Activated CD4-positive, alpha-beta T cell treated with anti-CD3 and anti-CD28 coated beads, Interleukin-2, amount 50 U/mL, for 1 hour (primary cell): ENCODE measurements at places on chromosomes 6 and 20.

GRCh38 chr6:159110013-159110412 is 59.2 kb upstream of the FNDC1 start:
- DNase-seq = no peak

DNA sequence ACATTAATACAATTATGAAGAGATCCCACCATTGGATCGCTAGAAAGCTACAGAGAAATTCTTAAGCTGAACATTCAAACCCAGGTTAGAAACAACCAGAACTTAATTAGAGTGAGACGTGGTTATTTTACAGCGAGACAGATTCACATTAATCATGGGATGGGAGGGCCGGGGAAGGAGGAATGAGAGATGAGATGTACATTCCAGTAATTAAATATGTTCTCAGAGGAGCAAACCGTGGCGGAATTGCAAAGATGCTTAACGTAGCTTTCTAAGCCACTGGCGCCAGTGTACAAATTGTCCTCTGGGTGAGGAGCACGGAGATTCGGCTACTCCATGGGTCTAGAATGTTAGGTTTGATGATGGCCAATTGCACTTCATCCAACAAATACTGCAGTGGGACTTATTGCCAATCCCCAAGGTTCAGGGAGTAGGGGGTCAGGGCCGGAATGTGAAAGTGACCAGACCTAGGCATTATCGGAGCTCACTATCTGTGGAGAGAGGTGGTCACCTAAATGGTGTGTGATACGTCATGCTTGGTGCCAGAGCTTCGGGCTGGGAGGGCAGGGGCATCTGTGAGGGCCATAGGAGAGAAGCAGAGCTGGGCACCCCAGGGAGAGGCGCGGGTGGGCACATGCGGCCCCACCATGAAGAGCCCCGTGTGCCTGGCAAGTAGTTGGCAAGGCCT is 114.7 kb downstream of the EDN3 start:
- no peak for DNase-seq

- no peak for DNase-seq
Observed at GRCh38 chr6:63690221-63690620, 54.6 kb downstream of the PHF3 start.

GRCh38 chr6:164911873-164912580 is 397.4 kb downstream of the C6orf118 start:
- DNase-seq = no peak

GRCh38 chr20:711576-711975 is 36.0 kb upstream of the SCRT2 start:
- no peak for DNase-seq

DNA sequence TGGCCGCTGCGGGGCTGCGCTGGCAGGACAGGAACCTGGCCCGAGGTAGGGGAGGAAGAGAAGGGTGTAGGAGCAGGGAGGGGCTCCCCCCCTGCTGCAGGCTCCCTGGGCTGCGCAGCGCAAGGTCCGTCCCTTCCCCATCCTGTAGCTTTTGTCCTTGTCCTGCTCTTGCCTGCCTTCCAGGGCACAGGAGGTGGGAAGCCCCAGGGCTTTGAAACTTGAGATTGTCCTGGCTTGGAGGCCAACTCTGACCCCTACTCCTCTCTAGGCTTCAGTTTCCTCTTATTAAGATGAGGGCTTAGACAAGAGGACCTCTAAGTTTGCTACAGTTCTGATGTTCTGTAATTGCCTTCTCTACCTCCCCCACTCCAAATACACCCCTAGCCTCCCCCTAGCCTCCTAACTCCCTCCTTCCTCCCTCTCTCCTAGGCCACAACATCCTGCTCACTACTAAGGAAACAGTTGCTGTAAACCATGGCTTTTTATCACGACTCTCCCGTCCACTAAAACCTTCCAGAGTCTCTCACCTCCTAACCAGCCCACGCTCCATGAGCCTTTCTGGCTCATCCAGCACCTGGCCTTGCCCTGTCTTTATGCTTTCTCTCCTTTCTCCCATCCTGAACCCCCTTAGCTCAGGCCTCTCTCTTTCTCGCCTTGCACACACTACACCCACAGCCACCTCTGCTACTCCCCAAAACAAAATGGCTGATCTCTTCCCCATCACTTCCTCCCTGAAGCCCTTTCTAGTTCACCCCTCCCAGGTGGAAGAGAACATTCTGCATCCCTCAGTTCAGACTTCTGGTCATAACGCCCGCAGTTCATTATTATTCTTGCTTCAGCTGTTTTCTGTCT is 10.2 kb downstream of the UNC5CL start:
- no peak for DNase-seq

DNA sequence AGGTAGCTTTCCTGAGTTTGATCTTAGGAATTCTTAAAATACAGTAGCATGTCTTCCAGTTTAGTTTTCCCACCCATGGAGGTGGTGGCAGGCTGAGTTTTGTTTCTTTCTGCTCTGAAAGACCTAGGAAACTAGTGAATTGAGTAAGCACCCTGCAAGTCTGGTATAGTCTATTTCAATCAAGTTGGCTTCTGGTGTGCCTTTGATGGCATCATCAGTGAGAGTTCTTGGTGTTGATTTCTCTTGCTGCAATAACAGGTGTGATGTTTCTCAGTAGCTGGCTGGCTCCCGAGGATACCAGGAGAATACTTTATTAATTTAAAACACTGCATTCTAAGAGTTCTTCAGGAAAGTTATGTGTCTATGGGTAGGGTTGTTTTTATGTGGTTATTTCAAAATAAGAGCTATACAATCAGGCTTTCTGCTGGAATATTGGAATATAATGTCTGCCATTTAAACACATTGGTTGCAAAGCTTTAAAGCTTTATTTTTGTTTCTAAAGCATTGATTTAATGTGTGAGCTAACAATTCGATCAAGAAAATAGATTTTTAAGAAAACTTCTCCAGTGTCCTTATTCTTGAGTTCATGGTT is 19.0 kb downstream of the VAPB start:
- DNase-seq = no peak

DNA sequence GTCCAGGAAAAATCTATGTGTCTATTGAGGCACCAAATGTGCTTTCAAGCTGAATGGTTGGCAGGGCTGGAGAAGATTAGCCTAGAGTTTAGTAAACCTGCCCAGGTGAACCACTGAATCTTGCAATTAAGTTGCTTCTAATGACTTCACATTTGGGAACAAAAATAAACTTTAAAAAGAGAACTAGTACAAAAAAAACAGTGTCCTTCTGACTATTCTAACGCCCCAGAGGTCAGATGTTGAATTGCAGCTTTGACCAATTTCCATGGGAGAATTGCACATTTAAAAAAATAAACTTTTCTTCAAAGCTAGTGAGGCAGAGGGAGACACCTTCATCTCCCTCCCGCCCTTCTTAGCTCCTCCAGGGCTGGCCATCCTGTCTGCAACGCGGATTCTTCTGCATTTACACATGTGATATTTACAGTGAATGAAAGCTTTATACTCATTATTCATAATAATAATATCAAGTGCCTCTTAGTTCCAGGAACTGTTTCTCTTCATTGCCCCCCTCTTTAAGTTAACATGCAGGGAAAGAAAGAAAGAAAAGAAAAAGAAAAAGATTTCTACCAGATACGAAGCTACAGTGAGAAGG is 270.2 kb downstream of the SMOC2 start:
- no peak for DNase-seq

DNA sequence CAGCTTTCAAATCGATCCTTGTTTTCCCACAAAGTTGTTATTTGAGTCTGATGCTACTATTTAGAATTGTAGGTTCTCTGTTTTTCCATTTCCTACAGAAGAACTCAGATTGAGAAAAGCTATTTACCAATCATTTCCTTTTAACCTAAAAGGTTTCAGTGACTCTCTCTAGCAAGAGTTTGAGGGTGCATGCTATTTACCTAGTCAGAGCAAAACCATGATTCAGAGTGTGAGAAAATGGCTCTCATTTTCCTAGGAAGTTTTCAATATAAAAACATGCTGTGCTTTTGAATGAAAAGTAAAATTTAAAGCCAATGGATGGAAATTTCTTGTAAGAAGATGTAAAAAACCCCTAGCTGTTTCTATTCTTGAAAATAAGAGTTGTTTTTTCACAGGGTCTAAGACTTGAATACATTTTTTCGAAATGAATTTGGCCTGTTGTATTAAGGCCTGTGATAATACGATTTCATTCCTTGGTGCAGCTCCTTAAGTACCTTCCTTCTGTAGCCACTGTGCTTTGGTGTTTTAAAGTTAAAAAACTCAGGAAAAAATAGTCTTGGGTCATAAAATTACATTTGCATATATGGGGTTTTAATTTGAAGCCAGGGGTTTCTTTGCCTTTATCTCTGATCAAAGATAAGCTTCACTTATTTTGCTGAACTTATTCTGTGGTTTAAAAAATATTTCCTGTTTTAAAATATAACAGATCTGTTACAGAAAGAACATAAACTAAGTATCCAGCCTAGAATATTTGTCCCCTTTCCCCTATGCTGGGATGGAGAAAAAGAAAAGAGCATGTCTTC is 18.0 kb upstream of the RSPH3 start:
- no peak for DNase-seq

DNA sequence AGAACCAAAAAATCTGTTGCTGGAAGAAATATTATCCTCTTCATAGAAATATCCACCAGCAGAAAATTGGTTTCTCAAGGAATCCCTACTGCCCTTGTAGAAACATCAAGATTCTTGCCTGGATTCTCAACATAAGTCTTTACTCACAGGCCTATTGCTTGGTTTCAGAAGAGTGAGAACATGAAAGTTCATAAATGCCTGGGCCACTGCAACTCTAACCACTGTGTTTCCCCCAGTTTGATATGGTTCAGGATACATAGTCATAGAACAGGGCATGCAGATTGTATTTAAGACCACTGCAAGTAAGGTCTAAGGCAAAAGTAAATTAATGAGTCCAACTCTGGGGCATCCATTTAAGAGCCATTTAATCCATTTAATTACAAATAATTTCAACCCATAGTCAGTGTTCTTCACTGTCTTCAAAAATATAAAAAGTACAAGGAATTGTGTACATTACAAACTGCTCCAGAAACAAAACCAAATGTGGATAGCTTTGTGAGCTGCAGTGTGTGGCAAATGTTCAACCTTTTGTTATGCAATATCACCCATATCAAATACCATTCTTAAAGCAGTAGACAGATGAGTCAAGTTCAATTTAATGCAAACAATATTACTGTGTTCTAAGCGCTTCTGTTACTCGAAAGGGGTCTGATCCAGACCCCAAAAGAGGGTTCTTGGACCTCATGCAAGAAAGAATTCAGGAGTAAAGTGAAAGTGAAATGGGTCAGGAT is 83.3 kb downstream of the OPRM1 start:
- no peak for DNase-seq

GRCh38 chr6:39296745-39297640 is 17.2 kb downstream of the KCNK17 start:
- DNase-seq = no peak

- no peak for DNase-seq
Observed at GRCh38 chr20:13552061-13552460, 86.7 kb downstream of the TASP1 start.

- no peak for DNase-seq
Observed at GRCh38 chr6:167161851-167162467, 4.2 kb upstream of the GPR31 start.

DNA sequence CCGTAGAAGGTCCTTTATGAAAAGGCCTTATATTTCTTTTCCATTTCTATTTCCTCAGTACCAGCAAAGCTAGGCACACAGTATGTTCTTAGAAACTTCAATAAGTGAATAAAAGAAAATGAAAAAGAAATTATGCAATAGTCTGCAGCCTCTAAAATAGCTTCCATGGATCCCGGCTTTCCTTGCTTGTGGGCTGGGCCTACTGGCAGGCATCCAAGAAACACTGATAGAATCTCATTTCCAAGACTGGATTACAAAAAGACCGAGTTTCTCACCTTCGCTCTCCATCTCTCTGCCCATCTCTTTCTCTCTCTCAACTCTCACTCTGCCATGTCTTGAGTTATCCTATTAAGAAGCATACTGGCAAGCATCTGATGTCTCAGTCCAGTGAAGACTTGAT is 187.5 kb upstream of the FKBP1C start:
- no peak for DNase-seq
